ENCODE measurements at places on chromosomes 6 and 20.

DNA sequence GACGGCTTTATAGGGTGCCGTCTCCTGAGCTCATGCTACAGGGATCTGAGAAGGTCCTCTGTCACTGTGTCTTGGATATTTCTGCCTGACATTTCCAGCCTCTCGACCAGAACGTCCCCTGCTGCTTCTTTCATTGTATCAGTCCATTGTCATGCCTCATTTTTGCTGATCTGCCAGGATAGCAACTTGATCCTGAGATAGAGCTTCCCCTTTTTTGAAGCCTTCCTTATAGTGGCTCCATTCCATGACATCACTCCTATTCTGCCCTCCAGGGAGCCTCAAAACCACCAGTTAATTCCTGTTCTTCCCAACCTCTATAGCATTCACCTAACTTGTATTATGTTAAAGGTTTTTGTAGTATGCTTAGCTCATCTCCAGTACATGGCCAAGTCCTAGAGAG lies 431.8 kb upstream of the NOX3 start:
- no peak for DNase-seq

- DNase-seq = no peak
These were observed 16.2 kb upstream of the CLDN20 start for GRCh38 chr6:155247618-155248007.

DNA sequence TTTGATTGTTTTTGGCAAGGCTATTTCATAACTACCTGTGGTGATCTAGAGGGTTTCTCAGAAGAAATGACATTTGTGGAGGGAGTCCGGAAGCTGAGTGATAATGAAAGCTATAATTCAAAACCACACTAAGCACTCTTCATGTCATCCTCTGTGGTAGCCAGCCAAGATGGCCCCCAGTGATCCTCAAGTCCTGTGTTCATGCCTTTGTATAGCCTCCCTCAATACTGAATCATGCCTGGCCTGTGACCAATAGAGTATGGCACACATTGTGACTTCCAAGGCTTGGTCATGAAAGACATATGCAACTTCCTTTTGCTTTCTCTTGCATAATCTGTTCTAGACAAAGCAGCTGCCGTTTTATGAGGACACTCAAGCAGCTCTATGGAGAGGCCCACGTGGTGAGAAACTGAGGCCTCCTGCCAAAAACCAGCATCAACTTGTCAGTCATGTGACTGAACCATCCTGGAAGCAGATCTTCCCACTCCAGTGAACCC lies 12.8 kb upstream of the DNAAF9 start:
- no peak for DNase-seq

GRCh38 chr20:23393996-23394775 lies 27.1 kb downstream of the NAPB start:
- DNase-seq = no peak

- no peak for DNase-seq
These were observed 173.8 kb downstream of the GJA1 start for GRCh38 chr6:121609281-121609680.

GRCh38 chr20:5526516-5526915 lies 209.8 kb upstream of the PROKR2 start:
- DNase-seq = no peak

DNA sequence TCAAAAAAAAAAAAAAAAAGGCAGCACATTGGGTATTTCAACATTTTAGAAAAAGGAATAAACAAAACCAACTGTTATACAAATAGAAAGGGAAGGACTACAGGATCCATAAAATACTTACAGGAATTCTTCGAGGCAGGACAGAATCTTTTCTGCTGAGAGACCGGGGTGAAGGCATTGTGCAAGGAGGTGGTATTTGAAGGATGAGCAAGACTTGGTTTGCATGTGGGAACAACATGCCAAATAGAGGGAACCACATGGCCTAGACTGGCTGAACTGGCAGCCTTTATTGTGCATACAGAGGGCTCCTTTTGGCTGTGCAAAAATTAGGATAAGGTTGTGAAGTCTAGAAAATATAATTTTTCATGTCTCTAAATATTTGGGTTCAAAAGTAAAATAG lies 62.9 kb downstream of the SCAND1 start:
- DNase-seq = no peak

GRCh38 chr6:42693725-42694323 lies 28.6 kb downstream of the PRPH2 start:
- no peak for DNase-seq

GRCh38 chr6:16851758-16852157 lies 90.5 kb upstream of the ATXN1 start:
- DNase-seq = no peak

- DNase-seq = no peak
These were observed 547.8 kb downstream of the TENT5A start for GRCh38 chr6:81204731-81205130.

GRCh38 chr6:137417396-137417795 lies 76.8 kb downstream of the OLIG3 start:
- DNase-seq = no peak

DNA sequence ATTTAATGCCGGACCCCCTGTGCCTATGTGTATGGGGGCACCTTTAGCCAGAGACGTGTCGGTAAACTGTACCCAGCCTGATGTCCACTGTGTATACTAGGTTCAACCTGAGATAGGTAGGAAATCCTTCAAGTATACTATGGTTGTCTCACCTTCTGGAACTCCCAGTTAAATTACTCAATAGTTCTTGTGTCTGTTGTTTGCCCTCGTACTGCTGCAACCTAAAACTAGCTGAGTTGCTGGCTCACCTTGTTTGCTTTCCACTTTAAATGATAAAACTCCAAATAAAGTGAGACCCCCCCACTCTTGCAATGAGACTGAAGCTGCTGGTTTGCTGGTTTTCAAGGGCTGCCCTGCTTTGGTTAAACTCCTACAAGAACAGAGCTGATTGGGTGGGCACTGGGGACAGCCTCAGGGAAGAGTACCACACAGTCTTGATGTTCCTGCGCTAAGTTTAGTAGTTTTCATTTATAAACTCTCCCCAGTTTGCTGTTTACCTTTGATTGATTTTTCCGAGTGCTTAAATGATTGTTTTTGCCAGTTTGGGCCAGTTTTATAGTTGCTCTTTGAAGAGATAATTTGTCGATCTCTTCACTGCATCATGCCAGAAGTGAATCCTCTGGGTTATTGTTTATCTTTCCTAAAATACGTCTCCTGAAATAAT lies 1281.8 kb upstream of the MAP3K7 start:
- no peak for DNase-seq

GRCh38 chr6:13513626-13514502 lies 26.5 kb upstream of the GFOD1 start:
- no peak for DNase-seq

DNA sequence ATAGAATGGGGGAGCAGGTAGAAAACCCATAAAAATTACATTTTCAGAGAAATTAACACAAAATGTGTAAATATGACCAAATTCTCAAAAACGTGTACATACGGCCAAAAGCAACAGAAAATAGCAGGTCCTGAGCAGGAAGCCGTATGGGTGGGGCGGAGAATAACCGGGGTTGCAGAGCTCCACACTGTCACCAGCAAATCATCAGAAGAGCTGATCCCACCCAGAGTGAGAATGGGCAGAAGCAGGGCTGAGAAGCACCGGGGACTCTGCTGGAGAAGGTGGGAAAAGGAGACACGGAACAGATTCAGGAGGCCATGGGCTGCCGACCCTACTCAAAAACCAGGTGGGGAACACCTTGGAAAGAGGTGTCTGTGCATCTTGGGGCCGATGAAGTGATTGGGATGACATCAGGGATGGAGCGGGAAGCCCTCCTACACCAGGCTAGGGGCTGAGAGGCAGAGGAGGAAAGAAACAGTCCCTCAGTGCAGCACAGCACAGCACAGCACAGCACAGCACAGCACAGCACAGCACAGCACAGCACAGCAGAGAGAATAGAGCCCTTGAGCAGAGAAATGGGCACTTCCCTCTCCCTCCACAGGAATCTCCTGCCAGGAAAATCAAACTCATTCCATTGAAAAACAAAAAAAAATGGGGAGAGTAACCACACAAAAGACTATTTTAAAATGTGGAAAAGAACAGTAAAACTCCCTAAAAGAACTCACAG lies 22.3 kb downstream of the STX7 start:
- DNase-seq = no peak

- DNase-seq = no peak
These were observed 6.7 kb downstream of the NCOA5 start for GRCh38 chr20:46083101-46083500.

DNA sequence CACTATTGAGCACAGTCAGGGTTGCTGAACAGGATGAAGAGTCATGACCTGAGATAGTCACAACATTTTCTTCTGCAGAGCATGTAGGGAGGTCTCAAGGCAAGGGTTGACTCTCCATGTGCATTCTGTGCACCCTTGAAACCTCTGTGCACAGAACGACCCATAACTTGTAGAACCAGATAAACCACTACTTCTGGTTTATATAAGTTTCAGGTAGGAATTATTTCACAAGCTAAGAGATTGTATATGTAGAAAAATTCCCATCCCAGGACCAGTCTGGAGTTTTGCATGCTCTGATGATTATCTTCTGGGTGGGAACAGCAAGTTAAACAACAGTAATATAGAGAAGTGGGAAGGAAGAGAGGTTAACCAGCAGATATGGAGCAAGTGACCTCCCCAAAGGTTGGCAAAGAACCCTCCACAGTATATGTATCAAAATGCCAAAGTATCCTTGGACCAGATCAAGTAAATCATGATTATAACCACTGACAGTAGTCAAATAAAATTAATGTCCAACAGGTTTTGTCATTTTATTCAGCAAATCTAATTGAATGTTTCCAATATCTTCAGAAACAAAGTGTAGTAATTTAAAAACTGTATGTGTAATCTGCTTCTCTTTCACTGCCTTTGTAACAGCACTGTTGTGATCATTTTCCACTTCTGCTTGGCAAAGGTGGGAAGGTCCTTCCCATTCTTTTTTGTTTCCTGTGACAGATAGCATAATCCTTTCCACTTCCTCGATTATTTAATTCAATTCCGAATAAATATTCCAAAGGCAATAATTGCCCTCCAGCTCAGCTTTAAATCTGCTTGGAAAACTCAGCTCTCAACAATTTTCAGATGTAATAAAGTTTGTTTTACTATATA lies 104.4 kb downstream of the SYNE1 start:
- DNase-seq = no peak

- no peak for DNase-seq
These were observed 210.9 kb downstream of the FNDC1 start for GRCh38 chr6:159380114-159380513.

DNA sequence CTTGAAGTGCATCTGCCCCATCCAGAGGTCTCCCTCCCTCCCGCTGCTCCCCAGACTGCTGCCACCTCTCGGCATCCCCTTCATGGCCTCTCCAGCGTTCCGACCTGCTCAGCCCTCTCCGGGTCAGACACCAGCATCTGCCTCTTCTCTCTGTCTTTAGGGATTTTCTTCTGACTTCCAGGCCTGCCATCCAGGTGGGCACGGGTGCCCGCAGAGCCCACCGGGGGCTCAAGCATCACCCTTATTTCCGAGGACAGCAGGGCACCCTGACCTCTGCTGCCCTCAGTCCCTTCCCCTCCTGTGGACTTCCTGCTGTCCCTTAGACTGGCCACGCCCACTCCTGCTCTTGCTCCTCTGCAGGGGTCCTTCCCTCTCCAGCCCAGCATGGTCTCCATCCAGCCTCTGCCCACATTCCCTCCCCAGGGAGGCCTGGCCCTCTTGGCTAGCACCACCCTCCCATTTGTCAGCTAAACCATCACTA lies 3.3 kb downstream of the NPEPL1 start:
- DNase-seq = no peak

DNA sequence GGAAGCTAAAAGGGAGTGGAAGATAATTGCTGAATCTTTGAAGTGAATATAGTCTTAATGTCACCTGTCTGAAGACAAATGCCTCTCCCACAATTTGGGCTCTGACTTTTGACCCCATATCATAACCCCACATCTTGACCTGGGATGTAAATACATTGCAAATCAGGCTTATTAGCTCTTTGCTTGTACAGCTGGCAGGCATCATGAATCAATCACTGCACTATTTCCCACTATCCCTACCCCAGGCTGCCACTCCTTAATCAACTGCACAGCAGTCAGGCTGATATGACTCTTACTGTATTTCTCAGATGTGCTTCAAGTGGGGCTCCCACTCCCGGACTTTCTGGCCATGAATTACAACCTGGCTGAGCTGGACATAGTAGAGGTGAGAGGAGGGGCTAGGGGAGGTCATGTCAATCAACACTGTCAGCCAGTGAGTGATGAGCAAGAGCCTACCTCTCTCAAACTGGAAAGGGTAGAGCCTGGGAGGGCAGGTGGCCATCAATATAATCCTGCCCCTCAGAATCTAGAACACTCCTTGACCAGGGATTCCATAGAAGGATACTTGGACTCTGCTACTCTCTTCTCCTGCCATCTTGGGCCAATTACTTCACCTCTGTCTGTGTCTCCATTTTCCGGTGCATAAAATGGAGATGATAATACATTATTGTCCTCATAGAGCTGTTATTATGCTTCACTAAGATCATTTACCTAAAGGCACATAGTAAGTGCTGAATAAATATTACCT lies 10.5 kb upstream of the BPIFB3 start:
- no peak for DNase-seq

- no peak for DNase-seq
These were observed 267.2 kb downstream of the ADGRG6 start for GRCh38 chr6:142568857-142569597.

GRCh38 chr20:25243416-25243979 lies 4.4 kb upstream of the PYGB start:
- DNase-seq = no peak

DNA sequence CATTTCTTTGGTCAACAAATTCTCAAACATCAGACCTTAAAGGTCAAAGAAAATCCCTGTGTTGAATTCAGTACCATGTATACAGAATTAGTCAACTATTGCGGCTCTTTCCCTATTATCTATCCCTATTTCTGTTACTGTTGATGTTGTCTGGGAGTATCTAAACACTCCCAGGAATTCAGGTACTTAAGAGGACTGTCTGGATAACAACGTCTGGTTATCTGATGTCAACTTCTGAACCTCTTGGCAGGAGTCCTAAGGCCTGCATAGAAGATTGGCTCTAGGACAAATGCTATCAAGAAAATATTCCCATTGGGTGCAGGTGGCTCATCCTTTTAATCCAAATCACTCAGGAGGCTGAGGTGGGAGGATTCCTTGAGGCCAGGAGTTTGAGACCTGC lies 255.6 kb downstream of the KHDC1L start:
- no peak for DNase-seq

DNA sequence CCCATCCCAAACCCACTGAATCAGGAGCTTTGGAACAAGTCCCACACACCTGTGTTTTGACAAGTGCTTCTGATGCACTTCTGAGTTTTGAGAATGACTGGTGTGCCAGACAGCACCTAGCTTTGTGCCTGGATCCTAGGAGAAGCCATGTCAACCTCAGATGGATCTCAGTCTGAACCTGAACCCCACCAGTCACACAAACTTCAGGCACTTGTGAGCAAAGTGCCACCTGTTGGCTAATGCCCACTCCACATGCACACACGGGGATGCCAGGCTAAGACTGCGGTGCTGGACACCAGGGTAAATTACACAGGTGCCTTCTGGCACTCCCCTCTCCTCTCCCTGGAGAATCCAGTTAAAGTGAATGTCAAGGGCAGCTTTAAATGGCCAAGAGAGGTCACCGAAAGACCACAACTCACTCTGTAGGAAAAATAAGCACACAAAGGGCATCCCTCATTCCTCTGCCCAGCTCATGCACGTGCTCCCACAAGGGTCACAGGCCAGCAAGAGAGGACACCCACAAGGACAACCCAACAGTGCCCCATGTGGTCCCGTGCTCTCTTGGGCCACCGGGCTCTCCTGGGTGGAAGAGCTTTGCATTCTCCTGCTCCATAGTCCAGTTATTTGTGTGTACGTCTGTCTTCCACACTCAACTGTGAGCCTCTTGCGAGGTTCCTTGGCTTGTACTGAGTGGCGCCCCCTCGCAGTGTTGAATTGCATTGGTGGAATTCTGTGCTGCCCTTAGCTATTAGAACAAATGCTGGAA lies 45.6 kb downstream of the TAF8 start:
- no peak for DNase-seq

GRCh38 chr6:68975064-68975463 lies 340.0 kb downstream of the ADGRB3 start:
- no peak for DNase-seq
